ENCODE measurements at places on chromosomes 1 and 21.

DNA sequence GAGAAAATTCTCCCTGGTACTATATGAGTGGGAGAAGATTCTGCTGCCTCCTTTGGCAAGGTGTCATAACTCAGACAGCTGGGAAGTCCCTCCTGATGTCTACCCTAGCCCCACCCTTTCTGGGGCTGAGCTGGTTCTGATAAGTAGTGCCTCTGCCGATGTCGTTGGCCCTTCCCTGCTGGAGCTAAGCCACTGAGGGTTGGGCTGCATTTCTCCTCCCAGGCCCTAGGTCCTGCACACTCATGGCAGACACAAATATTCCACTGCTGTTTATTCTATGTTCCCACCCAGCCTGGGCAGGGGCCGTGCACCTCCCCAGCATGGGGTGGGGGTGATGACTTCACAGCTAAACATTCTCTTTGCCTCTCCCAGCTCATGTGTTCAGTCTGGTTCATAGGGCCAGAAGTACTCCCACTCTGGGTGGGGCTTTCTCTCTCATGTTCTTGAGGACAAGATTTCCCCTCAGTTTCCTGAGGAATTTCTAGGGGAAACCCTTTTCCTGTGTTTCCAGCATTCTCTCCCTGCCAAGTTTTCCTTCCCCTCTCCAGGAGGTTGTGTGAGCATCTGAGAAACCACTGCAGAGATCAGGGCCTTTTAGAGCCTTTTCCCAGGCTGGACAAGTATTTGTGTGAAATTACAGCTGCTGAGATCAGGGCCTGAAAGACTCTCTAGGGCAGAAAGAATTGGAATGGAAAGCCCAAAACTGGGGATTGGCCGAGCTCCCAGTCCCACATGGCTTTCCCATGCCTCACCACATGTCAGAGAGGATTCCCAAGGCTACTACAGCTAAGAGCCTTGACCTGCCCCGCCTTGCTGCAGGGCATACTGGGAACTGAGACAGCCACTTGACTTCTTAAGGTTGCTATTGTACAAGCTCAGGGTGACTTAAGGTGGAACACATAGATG is 66.2 kb downstream of the ATP2B4 start:
- no peak for DNase-seq

DNA sequence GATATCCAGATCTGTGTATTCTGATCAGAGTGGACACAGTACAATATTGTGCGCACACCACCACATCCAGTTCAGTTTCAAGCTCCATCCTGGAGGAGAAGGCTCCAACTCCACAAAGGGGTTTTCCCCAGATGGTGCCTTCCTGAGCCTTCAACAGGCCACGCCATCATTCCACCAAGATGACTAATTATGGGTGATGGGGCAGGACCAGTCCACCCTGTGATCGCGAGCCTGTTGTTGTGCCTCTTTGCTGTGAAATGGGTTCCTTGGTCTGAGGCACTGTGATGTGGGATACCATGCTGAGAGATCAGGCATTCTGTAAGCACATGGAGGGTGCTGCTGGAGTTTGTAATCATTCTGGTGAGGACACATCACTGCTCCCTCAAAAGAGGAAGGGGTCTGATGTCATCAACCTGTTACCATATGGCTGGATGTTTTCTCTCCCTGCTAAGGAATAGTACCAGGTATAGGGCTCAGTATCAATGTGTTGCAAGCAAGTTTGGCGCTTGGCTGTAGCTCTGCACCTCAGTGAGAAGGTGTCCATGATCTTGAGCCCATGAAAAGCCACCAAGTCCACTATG is 6.7 kb upstream of the SH2D2A start:
- no peak for DNase-seq

DNA sequence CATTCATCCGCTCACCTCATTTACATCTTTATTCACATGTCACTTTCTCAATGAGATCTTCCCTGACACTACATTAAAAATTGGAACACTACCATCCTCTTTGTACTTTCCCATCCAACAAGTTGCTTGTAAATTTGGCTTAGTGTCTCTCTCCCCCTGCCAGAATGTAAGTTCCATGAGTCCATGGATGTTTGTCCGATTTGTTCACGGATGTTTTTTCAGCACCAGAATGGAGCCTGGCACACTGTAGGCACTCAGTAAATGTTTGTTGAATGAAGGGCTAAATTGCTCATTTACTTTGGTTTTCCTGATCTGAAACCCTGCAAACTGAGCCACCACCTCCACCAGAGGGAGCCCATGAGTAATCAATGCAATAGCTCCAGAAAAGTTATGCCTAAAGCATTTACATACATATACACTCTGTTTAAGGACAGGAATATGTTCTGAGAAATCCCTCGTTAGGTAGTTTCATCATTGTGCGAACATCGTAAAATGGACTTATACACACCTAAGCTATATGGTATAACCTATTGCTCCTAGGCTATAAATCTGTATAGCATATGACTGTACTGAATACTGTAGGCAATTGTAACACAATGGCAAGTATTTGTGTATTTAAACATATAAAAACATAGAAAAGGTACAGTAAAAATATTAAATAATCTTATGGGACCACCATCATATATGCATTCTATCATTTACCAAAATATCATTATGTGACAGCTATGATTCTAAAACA is 2.8 kb upstream of the EYA3 start:
- DNase-seq, result peak; percentile 67

DNA sequence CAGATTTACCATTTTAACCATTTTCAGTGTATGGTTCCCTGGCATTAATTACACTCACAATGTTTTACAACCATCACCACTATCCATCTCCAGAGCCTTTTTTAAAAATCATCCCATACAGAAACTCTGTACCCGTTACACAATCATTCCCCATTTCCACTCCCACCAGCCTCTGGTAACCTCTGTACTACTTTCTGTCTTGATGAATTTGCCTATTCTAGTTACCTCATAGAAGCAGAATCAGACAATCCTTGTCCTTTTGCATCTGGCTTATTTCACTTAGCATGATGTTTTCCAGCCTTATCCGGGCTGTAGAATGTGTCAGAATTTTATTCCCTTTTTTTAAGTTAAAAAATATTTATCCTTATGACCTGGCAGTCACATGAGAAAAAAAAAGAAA is 33.0 kb downstream of the PGM1 start:
- no peak for DNase-seq

DNA sequence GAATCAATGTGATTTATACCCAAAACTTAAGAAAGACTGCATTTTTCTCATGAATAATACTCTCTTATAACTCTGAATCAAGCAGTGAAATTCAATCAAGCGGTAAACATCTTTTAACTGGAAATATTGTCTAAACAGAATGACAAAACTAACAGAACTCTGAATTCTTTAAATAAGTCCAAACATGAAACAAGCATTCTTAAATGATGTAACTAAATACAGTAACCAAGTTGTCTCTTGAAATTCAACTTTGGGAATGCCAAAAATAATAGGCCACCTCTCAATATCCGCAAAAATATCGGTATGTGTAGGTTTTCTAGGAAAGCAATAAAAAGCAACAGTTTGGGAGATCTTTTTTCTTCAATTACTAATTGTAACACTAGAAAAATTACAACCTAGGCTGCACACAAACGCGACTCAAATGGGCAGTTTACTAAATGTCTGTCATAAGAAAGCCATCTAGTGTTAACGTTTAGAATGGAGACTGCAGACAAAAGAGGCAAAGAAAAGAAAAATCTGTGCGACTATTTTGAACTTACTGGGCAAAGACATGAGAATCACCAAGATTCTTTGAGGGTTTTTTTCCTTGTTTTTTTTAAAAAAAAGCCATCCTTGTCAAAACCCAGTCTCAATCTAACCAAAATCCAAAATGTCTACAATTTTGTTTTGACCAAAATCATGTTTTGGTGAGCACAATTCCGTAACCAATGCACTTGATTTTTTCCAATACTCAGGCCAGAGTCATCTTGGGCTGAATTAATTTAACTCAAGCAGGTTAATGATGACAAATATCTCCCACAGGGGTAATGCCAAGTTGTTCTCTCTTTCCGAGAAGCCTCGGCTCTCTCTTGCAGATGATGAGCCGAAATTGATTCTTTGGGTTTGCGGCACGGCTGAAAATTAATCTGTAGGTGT is 1.3 kb downstream of the SIPA1L2 start:
- no peak for DNase-seq

DNA sequence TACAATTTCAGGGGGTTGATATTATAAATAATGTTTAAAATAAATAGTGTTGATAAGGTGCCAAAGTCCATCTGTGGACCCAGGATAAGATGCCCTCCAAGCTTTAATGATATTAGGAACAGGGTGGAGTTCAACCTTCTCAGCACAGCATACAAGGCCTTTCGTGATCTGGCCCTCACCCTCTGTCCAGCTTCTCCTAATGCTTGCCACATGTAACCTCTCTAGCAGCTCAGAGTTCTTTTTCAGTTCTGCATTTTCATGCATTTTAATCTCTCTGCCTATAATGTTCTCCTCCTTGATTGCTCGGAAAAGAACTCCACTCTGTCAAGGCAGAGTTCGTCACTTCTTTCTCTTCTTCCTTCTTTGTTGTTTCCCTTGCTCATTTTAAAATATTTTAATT is 21.4 kb upstream of the SMAP2 start:
- DNase-seq, result no peak

DNA sequence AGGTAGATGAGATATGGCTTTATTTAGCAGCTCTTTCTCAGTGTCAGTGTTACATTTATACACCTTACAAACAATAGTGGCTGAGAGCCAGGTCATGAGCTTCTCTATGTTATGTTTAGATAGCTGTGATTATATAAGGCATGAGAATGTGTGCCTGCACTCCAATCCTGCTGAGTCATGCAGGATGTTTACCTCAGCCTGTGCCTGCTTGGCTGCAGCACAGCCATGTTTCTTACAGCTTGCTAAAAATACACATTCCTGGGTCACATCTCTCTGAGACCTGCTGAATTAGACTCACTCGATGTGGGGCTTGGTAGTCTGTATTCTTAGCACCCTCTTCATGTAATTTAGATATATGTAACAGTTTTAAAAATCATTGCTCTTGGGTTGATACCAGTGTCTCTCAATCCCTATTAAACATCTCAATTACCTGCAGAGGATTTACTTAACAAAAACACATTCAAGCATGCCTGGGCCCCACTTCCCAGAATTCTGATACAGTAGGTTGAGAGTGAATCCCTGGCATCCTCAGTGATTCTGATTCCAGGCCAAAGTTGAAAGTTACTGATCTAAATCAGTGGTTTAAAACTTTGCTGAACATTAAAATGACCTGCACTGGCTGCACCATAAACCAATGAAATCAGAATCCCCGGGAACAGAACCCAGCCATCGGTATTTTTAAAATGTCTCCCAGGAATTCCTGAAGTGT is 107.5 kb downstream of the GDAP2 start:
- DNase-seq, result no peak

DNA sequence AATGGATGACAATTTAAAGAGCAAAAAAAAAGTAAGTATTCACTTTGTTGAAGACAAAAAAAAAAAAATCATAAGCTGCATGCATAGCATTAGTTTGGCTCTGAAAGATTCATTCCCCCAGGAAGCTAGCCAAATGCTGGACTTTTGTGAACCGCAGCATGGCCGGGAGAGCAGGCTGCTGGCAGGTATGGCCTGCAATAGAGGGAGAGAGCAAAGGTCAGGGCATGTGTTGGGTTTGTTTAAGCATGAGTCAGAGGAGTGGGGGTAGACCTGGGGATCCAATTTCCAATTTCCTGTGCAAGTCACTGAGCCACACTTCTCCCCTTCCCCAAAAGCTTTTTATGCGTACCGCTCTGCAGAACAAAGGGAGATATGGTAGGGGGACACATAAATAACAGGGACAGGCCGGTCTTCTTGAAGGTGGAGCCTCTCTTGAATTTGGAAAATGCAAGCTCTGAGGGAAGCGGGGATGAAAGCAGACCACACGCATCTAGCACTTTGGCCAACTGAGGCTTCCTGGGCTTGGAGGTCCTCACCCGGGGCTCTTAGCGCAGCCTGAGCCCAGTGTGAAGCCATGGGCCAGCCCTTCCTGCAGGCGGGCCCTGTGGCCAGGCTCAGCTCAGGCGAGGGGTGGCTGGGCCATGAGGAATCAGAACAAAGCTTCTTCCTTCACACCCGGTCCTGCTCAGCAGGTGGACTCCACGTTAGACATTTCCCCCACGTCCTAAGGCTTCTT is 171.1 kb downstream of the TOMM20 start:
- DNase-seq, result no peak

GRCh38 chr21:39120876-39121599 is 62.2 kb downstream of the PSMG1 start:
- no peak for DNase-seq

DNA sequence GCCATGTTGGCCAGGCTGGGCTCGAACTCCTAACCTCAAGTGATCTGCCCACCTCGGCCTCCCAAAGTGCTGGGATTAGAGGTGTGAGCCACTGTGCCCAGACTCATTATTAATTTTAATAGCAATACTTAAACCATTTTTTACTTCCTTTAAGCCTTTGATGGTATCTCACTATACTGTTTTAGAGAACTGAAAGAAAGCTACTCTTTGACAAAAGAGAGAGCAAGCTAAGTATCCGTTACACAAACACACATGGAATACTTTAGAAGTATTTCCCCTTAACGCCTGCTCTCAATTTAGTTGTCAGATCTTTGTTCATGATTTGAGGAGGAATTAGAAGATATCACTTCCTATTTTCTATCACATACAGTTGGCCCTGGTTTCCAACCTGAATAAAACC is 189.4 kb downstream of the COP1 start:
- no peak for DNase-seq

DNA sequence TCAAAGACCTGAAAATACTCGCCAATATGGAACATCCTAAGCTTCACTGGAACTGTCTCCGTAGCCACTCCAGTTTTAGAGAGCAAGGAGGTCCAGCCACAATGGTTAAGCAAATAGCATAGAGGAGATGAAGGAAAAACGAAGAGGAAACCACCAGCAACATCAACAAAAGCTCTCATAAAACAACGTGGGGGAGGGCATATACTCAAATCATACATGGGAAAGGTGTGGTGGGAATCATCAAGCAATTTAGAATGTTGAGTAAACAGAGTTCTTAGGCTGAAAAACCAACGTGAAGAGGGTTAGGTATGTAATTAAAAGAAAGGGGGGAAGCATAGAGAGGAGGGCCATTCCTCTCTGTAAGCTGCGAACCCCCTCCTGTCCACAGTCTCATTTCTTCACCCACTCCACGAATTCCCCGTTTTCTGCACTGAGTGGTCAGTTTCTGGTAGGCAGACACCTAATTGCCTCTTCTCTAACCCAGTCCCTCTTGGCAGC is 1.0 kb downstream of the TMEM59 start:
- no peak for DNase-seq

- DNase-seq, result peak; percentile 78
Observed at GRCh38 chr1:155978325-155978972, at the start of gene ARHGEF2. TSS of gene ARHGEF2 (minus strand) at chr1:155978547. CDS start at chr1:155978427, 120 bp downstream.

DNA sequence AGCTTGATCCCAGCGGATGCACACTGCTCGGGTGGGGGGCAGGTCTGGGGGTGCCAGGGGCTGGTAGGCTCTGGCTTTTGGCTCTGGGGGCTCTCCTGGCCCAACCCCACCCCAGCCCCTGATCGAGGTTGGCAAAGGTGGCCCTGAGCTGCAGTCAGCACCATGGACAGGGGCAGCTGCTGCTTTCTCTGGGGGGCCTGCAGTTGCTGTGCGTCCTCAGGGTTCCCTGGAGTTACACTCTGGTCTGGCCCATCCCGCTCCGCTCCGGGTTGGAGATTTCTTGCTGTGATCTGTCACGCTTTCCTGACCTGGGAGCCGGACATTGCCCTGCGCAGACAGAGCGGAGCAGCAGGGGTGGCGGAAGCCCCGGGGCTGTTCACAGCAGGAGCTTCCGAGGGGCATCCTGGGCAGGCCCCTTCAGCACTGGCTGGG is 8.0 kb upstream of the PLCH2 start:
- no peak for DNase-seq

Measured in stimulated activated CD4-positive, alpha-beta T cell treated with anti-CD3 and anti-CD28 coated beads, Interleukin-2, amount 100 ng/mL, for 4 hours (primary cell).